Kidney epithelial cell (primary cell): ENCODE measurements at places on chromosomes 3 and 15.

DNA sequence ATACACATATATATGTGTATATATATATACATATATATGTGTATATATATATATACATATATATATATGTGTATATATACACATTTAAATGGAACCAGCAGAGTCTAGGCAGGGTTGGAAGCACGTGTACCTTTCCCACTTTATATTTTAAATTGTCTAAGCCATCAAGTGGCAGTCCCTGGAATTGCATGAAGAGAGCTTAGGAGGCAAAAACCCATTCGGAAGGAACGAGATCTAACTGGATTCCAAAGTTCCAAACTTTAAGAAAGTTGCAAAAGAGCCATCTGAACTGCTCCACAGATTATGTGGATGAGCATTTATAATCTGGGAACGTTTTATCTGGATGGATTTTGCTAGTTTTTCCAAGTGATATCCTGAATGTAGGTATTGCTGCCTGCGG lies 186.5 kb downstream of the FOXP1 start:
- no peak for DNase-seq

DNA sequence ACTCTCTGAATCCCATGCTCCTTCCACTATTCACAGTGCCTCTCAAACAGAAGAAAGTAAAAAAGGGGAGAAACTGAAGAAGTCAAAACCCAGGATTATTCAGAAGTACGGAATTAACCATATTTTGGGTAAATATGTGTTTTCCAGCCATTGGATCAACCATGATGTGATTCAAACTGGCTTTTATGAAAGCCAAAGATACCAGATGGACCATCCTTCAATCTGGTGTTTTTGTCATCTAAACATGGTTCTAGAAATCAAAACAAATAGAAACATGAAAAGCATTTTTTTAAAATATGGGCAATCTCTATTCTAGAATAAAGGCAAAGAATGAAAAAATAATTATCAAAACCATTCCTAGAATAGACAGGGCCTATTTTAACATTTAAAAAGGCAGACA lies 172.7 kb downstream of the RORA start:
- DNase-seq, result no peak

DNA sequence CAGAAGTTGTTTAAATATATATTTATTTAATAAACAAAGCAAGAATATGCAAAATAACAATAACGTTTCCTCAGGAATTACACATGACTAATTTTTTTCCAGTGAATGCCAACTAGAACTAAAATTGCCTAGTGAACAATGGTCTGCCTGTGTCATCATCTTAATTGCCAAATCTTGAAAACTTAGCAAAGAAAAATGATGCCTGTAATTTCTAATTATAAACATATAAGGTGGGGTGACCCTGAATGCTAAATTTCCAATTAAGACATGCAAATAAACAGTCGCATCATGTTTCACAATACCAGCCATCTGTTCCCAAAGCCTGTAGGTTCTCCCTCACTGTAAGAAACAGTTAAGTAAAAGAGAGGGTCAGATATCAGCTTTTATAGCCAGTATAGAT lies 67.6 kb upstream of the PLCL2 start:
- no peak for DNase-seq

GRCh38 chr15:32861761-32862160 lies 144.0 kb downstream of the GREM1 start:
- no peak for DNase-seq

- no peak for DNase-seq
Observed at GRCh38 chr3:123396171-123397049, 52.5 kb downstream of the ADCY5 start.

GRCh38 chr3:10364806-10365205 lies 43.9 kb upstream of the SEC13 start:
- no peak for DNase-seq

GRCh38 chr3:123337226-123337625 lies 111.7 kb downstream of the ADCY5 start:
- no peak for DNase-seq

DNA sequence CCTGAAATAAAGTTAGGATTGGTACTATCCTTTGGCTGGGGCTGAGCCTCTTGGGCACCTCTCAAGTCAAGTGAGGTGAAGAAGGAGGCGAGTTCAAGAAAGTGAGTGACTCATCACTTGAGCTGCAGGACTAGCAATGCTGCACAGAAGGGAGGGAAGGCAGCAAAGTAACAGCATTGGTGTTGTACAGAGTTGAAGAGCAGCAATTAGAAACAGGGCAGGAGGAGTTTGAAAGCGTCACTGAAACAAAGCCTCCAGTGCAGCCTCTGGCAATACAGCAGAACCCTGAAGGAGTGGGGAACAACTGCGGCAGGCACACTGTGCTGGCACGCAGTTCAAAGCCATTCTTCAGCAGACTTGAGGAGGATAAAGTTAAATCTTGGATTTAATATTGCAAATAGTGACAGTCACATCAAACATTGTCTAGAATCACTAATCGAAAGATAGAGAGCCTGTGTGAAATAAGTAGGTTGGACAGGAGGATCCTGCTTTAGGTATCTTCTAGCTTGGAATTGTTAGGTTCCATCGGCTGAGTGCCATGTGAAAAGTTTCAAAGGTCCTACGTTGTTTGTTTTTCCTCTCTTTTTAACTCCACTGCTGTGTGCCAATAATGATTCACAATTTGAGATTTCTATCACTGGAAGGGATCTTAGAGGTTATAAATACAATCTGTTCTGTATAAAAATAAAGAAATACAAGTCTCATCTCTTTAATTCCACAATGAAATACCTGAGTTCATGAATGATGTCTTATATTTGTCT lies 479.8 kb downstream of the NAALADL2 start:
- DNase-seq, result no peak

- no peak for DNase-seq
Observed at GRCh38 chr3:149003653-149004305, 12.4 kb downstream of the GYG1 start.

DNA sequence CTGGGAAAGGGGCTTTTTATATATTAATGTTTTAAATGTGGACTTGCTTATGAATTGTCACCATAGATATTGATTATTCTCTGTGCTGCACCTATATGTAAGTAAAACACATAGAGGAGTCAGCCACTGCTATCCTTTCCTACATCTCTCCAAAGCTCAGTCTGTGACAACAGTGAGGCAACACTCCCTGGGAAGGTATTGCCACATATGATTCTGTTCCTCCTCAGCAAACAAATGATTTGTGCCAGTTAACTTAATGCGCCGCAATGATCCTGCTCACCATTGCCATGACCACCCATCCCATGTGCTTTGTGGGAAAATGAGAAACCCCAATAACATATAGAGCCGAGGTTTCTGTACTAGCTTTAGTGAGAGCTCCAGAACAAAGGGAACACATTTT lies 75.1 kb upstream of the FBN1 start:
- DNase-seq, result no peak

DNA sequence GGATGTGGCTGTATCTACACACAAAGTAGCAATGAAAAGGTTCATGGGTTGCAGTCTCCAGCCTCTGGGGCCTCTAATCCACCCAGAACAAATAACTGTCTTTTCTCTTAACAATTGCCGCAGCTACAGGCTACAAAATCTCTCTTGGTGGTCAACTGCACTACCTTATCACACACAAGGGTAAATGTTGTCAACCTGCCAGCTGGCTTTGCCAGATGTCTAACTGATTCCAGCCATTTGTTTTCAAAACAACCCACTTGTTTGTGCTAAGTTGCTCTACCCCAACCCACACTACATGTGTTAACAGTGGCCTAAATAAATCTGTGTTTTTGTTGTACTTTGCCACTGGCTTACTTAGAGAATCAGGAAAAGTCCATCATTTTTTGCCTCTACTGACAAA lies 447.3 kb downstream of the TAFA4 start:
- no peak for DNase-seq

DNA sequence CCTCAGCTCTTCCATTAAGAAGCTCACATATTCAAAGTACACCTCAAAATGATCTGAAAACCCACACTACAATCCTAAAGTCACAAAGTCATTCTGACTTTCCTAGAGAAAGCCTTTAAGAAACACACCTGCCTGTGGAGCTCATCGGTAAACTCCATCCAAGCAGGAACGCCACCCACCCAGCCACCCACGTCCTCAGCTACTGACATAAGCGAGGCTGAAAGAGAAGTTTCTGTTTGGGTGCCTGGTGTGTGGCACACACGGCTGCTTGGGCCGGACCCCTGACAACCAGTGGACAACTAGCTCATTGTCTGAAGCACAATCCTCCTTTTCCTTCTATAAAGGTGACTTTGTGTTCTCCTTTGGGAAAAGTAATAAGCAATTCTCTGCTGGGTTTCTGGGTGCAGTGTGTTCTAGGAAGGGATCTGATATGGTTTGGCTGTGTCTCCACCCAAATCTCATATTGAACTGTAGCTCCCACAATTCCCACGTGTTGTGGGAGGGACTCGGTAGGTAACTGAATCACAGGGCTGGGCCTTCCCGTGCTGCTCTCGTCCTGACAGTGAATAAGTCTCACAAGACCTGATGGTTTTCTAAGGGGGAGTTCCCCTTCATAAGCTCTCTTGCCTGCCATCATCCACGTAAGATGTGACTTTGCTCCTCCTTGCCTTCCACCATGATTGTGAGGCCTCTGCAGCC lies 26.1 kb downstream of the FAM174B start:
- no peak for DNase-seq

- DNase-seq, result no peak
Observed at GRCh38 chr3:158819282-158819681, 17.4 kb downstream of the MFSD1 start.

- peak; percentile 86 for DNase-seq
Observed at GRCh38 chr3:188348435-188349244, 194.7 kb downstream of the LPP start.

DNA sequence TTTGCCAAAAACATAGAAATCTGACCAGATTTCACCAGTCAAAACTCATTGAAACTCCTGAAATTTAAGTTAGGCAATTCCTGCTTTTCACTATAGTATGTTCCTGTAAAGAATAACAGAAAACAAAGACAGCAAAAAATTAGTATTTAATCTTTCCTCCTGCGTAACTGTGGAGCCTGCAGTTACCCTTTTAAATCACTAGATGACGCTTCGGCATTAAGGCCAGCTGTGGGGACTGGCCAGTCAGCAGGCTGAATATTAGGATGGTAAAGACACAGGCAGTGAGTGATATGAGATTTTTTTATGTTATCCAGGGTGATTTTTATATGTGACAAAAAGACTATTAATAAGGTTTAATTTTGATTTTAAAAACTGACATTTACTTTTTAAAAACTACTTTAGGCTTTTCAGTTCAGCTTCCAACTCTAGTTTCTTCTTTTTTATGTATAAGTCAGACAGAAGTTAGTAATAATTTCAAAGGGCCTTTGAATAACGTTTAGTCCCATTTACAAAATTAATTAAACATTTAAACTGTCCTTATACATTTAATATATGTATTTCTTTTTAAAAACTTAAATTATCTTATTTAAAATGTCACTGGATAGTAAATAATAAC lies 165.1 kb downstream of the PPM1L start:
- no peak for DNase-seq

- no peak for DNase-seq
Observed at GRCh38 chr3:121269389-121269788, 276.4 kb downstream of the POLQ start.

- no peak for DNase-seq
Observed at GRCh38 chr3:110324171-110324705, 747.4 kb upstream of the NECTIN3 start.

DNA sequence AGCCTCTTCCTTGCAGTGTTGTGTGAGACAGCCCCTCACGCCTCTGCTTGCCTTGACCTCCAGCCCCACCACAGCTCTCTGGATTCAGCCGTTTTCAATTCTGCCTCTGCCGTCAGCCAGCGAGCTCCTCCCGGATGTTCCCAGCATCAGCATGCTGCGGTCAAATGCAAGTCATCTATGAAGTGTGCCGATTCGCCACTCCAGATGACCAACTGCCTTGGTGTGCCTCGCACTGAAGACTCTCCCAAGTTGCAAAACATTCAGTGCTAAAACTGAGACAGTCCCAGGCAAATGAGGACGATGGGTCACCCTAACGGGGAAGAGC lies 30.6 kb upstream of the RASA2 start:
- no peak for DNase-seq

DNA sequence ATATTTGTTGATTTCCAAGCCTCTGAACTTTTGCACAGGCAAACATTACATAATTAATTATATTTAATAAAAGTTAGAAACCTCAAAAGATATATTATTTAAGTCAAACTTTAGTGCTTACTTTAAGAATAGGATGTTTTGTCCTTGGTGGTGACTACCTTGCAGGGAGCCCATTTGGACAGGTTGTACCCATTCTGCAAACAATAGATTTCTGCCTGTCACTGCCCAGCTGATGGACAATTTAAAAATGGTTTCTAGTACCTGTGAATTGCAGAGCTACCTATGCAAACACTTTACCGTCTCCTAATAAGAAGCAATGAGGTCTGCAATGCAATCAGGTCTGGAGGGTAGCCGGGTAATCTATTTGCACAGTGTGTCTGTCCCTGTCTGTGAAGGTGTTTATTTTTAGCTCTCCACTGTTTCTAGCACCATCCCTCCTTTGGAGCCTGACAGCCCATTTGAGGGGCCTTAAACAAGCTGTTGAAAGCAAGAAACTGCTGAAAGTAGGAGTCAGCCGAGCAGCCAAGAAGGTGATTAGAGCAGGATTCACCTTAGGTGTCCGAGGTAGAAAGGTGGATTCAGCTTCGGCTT lies 556.2 kb upstream of the CFAP20DC start:
- DNase-seq, result no peak

GRCh38 chr3:158148218-158148617 lies 38.3 kb downstream of the RSRC1 start:
- no peak for DNase-seq

- DNase-seq, result no peak
Observed at GRCh38 chr3:98856724-98857123, 44.8 kb downstream of the DCBLD2 start.

DNA sequence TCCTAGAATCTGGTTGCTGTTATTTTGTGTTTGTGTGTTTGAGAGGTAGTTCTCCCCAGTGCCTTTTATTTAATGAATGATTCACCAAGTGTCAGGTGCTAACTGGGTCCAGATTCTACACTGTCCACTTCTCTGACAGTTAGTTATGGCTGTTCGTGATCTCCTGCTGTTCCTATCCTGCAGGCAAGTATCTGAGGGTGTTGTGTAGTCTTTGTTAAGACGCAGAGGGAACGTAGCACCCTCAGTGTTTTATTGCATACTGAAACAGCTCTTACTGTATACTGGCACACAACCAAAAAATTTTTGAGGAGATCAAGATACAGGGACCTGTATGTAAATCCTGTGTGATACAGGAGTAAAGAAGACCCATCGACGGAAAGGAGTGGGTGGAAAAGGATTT lies 1271.3 kb downstream of the ROBO1 start:
- no peak for DNase-seq

DNA sequence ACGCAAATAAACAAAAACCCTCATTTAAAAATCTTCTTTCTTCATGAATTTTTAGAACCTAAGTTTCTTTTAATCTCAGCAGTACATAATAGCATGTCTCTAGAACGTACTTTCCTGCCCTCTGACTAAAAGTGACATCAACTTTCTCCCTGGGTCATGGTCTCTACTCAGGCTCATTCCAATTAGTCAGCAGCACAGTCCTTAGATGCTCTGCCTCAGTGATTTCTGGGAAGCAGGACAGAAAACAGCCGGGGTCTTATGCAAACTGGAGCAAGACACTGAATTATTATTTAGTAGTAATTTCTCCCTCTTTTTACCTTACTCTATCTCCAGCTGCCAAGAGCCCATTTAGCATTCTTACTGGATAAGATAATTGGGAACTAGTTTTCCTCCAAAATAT lies 365.2 kb downstream of the TUSC7 start:
- peak; percentile 37 for DNase-seq

GRCh38 chr15:99976811-99977271 lies 243.6 kb upstream of the LYSMD4 start:
- DNase-seq, result no peak
